COLO829 (cell line): ENCODE measurements at places on chromosomes 6 and 20.

DNA sequence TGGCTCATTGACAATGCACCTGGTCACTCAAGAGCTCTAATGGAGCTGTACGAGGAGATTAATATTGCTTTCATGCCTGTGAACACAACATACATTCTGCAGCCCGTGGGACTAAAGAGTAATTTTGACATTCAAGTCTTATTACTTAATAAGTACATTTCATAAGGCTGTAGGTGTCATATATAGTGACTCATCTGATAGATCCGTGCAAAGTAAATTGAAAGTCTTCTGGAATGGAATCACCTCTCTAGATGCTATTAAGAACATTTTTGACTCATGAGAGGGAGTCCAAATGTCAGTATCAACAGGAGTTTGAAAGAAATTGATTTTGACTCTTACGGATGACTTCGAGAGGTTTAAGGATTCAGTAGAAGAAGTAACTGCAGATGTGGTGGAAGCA is 267.9 kb downstream of the CLVS2 start:
- DNase-seq = no peak

DNA sequence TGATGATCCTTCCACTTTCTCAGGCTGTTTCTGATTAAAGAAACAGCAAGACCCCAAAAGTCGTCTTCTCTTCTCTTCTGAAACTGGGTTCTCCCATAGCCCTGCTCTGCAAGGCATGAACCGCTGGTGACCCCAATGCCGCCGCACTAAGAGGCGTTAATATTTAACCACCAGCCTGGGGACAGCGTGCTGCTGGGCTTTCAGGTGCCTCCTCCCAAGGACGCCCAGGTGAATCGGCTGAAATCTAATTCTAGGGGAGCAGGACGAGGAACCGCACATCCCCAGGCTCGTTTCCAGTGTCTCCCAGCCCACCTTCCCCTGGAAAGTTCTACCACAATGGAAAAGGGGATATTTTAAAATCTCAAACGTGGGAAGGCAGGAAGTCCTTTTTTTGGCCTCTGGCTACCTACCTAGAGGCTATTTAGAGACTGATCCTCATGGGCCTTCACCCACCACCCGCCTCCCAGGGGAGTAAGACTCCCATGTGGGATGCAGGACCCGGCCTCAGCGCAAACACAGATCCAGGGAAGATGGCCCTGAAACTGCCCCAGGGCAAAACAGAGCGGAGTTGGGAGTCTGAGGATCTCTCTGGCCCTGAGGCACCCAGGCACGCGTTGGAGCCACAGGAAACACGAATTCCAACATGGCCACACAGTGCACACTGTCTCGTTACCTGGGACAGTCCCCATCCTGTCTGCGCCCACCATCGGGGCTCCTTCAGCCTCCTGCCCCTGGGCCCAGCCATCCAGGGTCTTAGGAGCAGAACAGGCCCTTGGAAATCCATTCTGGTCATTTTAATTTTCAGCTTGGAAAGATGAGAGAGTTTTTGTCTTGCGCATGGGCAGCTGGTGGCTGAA is 56.2 kb downstream of the BMP7 start:
- DNase-seq = no peak

GRCh38 chr6:162220876-162221275 is 506.7 kb downstream of the PRKN start:
- no peak for DNase-seq

- DNase-seq = peak; percentile 92
Observed at GRCh38 chr6:6008648-6009421, 2.1 kb upstream of the NRN1 start.

GRCh38 chr6:120614723-120615122 is 719.6 kb downstream of the TBC1D32 start:
- no peak for DNase-seq
